ENCODE measurements at places on chromosomes 2 and 18.
A peak's percentile ranks its signal among the peaks of the same experiment; 100 is the strongest.

GRCh38 chr18:14122097-14122496 is 10.1 kb downstream of the ZNF519 start:
- DNase-seq, result no peak

DNA sequence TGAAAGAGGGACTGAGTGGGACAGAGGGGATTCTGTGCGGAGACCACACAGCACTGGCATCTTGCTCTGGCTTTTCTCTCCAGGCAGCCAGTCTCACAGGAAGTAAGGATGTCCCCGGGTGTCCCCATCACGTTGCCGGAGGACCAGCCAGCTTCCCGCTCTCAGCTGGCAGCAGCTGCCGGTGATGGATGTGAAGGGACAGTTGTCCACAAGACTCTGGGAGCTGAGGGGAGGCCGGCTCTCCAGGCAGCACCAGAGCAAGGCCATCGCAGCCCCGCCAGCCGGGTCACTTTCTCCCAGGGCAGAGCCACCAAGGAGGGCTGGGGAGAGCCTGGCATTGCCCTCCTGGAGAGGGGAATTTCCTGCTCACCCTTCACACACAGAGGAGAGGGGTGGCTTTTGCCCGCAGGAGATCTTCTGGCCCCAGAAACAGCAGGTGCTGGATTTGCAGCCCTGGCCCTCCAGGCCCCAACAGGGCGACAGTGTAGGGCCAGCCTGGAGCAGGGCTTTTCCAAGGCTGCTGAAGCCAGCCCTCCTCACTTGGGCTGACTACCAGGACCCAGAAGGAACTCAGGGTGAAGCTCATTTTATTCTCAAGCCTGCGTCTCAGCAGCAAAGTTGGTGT is 24.0 kb upstream of the B3GNT7 start:
- no peak for DNase-seq

GRCh38 chr2:182186132-182186735 is 200.6 kb downstream of the PPP1R1C start:
- peak; percentile 63 for DNase-seq

- DNase-seq, result no peak
These were observed 24.8 kb downstream of the LDLRAD4 start for GRCh38 chr18:13243363-13243762.

DNA sequence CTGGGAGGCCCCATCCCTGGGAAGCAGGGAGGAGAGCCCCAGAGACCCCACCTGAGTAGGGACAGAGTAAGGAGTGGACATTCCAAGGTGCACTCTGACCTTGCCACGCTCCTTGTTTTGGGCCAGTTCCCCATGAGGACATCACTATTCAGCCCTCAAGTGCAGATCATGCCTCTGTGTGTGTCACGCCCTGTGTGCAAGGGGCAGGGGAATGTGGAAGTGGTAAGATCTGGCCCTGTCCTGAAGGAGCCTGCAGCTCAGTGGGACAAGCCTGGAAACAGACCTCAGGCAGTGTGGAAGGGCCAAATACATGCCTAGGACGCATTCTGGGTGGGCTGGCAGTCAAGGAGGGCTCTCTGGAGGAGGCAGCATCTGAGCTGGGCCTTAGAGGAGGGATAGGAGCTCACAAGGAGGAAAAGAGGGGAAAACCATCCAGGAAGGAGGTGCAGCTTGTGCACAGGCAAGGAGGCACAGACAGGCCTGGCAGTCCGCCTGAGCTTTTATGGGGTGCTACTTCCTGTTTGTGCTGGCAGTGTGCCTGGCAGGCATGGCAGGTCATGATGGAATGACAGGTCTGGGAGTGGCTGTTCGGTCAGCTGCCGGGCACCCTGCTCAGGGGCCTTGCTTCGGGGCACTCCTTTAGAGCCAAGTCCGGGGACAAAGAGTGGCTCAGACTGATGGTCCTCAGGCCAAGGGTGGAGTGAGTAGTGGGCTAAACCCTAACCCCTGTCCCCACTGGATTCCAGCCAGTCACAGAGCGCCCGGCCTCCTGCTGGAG is 3.3 kb downstream of the KLHL30 start:
- no peak for DNase-seq

DNA sequence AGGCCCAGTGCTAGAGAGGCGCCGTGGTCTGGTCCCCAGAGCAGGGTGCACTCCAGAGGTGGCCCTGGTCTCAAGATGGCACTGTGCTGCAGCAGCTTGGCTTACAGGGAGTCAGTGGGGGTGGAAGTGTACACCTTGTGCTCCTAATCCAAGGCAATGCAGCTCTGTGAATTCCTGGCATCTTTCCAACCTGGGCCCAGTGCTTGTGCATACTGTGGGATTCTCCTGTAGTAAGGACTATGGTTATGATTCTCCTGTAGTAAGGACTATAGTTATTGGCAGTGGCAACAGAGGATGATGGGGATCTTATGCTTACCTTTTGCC is 616.7 kb upstream of the REG3G start:
- no peak for DNase-seq

GRCh38 chr2:85550486-85550885 is 10.8 kb downstream of the GGCX start:
- no peak for DNase-seq

DNA sequence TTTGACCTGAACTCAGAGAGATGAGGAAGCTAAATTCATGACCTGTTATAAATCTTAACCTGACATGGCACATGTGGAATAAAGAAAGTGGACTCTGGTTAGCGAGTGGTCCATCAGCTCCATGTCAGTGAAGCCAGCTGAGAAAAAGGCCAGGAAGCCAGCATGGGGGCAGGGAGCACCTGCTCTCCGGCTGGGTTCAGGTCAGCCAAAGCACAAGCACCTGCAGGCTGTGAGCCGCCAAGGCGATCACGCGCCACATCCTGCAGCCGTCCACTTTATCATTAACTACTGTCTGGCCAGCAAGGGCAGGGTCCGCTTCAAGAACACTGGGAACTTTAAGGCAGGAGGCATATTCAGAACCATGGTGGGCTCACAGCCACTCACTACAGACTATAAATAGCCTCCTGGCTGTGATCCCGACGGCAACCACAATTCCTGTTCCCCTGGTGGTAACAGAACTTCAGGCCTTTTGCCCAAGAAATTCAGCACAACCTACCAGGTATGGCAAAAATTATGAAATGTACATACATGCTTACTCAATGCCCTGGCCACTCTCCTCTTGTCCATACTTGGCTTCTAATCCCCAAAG is 35.5 kb downstream of the ACVR1 start:
- DNase-seq, result peak; percentile 66

DNA sequence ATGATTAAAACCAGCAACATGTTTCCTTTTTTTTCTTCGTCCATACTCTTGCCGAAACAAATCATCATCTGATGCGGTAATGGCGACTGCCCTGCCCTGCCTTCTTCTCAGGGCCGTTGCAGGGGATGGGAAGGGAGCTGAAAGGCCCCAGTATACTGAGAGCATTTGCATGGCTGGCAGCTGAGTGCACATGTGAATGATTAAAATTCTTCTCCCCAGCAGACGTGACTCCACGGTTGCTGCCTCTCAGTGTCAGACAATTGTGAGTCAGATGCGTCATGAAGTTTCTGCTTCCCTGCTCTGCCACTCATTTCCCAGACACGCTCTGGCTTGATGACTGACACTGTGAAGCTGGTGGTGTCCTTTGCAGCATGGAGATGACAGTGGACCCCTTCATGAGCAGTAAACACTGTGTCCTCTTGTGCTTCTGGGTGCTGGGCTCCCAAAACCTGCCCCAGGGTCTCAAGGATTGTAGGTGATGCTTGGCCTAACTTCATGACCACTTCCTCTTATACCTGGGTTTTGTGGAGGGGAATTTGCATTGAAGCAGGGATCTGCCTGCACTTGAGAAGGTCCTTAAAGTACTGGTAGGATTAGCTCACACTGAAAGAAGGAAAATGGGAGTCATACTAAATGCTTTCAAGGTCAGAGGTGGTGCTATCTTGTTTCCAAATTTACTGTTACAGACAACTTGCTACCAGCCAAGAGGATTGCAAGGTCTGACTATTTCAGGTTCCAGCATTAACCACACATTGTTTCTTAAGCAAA is 222.5 kb upstream of the COPS8 start:
- DNase-seq, result peak; percentile 81

DNA sequence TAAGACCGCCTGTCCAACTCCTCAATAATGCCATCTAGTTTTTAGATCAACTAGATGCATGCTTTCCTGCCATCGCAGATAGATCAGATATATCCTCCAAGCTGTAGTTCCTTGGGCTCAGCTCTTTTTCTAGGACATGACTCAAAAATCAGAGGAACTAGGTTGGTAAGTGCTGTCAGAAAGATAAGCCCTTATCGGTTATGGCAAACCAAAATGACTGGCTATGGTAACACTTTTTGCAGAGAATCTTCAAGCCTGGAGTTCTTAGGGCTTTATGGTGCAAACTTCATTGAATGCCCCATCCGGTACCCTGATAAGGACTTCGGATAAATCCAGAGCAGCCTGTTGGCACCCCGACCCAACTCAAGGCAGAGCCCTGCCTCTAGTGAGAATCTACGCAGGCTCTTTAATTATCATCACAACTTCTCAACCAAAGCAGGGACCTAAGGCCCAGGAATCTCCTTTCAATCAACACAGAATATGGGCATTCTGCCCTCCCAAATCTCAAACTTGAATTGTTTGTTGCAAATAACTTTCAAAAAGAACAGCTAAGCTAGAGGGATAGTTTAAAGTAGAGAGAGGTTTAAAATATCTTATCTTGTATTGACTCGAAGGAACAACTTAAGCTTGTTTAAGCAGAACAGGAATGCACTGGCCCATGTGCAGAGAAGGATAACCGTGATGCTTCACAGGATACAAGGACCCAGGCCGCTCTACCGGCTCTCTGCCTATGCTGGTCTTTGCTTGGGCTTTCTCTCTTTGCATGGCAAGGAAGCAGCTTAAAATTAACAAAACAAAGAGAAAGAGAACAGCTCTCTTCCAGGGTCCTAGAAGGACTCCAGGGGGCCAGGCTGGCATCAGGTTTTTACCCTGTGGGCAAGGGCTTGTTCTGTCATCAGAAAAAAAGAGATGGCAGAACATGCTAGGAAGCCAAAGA is 3.4 kb upstream of the CYP1B1 start:
- DNase-seq, result no peak

GRCh38 chr18:61998335-61998734 is 105.5 kb upstream of the RNF152 start:
- DNase-seq, result no peak

GRCh38 chr2:180644709-180645108 is 335.7 kb upstream of the UBE2E3 start:
- DNase-seq, result peak; percentile 68

DNA sequence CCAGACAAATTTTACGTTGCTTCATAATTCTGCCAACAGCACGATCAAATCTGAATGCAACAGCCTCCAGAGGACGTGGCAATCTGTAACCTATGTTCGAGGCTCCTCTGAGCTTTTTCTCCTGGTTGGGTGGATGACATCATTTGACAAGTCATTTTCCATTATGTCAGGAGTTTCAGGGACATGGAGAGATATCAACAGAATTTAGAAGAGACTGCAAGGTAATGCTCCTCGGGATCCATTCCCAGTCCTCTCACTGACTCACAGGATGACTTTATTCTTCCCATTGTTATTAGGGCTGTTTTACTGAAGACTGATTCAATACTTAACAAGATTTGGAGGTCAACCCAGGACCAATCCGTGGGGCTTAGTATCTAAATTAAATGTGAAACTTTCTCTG is 72.5 kb upstream of the RNF152 start:
- no peak for DNase-seq

DNA sequence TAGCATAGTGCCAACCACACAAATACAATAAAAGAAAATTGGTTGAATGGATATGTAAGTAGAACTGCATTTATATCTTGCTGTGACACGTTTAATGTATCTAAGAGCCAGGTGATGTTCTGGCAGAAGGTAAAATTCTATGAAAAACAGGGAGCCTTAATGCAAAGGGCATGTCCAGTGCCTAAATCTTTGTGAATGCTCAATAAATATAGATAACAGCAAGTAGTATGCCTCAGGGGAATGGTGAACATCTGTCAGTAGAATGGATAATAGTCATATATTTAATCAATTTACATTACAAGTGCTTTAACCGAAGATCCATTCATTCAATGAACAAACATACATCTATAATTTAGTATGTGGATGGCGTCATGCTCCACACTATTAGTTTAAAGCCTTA is 43.7 kb upstream of the NYAP2 start:
- no peak for DNase-seq

- DNase-seq, result no peak
These were observed 43.9 kb upstream of the ZSWIM2 start for GRCh38 chr2:186892821-186893220.

GRCh38 chr2:63344575-63345284 is 243.5 kb downstream of the WDPCP start:
- DNase-seq, result no peak

- DNase-seq, result no peak
These were observed 46.7 kb downstream of the NDUFA10 start for GRCh38 chr2:239978411-239978810.

DNA sequence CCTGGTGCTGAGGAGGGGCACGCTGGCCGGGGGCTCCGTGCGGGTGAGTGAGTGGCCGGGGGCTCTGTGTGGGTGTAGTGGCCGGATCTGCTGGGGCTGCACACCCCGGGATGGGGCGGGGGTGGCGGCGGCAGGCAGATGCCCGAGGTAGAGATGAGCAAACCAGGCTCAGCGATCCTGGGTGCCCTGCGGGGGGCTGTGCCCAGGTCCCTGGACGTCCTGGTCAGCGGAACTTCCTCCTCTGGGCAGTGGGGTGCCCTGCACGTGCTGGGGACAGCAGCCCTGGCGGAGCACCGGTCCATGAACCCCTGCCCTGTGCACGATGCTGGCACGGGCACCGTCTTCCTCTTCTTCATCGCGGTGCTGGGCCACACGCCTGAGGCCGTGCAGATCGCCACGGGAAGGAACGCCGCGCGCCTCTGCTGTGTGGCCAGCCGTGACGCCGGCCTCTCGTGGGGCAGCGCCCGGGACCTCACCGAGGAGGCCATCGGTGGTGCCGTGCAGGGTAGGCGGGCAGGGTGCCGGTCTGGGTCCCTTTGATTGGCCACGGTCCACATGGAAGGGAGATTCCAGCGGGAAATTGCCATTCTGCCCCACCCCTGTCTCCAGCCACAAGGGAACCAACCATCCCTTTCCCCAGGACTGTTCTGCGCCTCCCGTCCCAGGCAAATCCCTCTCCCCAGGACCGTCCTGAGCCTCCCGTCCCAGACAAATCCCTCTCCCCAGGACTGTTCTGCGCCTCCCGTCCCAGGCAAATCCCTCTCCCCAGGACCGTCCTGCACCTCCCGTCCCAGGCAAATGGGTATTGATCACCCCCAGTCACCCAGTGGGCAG is 5.9 kb downstream of the NEU4 start:
- DNase-seq, result no peak

- no peak for DNase-seq
These were observed 289.9 kb downstream of the ZEB2 start for GRCh38 chr2:144230033-144230432.

All from astrocyte of the spinal cord (primary cell).